Muscle of arm (tissue), 14 donors: ENCODE measurements at places on chromosomes 12 and 14. TPM values are rescaled to one million over a fixed set of nuclear protein-coding genes. Genes with fewer than 3 reads are reported as not detected.

DNA sequence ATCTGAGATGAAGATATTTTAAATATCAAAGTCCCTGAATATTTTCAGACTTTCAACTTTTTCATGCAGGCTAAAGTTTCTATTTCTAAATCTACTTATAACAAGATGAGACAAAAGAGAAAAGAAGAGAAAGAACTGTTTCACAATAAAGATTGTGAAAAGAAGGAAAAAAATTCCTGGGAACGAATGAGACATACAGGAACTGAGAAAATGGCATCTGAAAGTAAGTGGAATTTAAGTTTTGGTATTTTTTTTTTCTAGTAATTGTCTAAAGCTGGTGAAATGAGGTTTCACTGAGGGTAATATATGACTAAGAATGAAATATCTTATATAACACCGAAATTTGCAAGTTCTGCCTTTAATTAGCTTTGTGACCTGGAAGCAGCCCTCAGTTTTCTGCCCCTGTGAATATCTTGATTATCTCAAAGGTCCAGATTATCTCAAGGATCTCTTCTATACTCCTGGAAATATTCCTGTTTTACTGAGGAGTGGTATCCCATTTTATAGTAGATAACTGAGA lies 55.7 kb upstream of the PRPF39 start:
- no peak for DNase-seq

DNA sequence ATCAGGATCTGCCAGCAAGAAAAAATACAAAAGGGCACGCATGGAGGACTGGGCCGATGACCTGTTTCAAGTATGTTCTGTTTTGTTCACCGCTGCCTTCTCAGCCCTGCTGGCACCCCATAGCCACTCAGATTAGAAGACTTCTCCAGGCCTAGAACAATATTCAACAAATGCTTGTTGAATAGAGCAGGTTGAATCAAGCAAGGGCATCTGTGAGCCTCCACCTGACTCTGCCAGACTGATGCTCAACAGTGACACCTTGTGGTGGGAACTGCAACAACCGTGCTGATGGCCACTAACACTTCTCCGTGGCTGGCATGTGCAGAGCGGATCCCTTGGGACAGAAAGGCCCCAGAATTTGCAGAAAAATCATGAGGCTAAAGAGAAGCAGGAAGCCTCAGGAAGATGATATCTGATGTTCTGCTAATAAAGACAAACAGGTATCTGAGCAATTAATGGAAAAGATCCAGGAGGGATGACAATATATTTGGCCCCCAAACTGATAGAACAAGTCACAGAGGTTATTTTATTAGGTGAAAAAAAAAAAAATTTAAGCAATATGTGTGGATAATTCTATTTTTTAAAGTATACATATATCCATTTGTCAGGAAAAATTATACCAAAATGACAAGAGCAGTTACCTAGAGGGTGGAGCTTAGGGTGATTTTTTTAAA lies 114.3 kb downstream of the KSR2 start:
- no peak for DNase-seq

REP15 gene
- 1.8 TPM for polyA plus RNA-seq

NR1H4 gene
- polyA plus RNA-seq: not detected

- DNase-seq: no peak
Measured at GRCh38 chr12:1205512-1206060, 214.6 kb downstream of the ERC1 start.

- DNase-seq: no peak
Measured at GRCh38 chr14:71418532-71419245, 511.4 kb downstream of the PCNX1 start.

DNA sequence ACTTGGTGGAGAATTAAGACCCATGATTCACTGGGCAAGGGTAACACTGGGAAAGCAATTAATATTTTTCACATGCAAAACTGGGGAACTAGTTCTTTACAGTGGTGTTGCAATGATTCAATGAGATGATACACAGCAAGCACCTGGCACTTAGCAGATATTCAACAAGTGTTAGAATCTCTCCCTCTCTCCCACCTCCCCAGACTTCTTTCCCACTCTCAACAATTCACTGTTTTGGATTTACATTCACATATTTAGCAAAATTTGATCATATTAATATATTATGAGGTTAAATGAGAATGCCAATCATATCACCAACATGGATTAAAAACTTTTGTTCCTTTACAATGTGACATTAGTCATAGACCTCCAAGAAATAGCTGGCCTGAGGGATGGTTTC lies 223.1 kb upstream of the GRIP1 start:
- DNase-seq: no peak

KRT6B gene
- not detected for polyA plus RNA-seq

KRT79 gene
- polyA plus RNA-seq: not detected

ADAMTS20 gene
- 0.17 TPM for polyA plus RNA-seq

OR6C76 gene
- polyA plus RNA-seq: not detected

DNA sequence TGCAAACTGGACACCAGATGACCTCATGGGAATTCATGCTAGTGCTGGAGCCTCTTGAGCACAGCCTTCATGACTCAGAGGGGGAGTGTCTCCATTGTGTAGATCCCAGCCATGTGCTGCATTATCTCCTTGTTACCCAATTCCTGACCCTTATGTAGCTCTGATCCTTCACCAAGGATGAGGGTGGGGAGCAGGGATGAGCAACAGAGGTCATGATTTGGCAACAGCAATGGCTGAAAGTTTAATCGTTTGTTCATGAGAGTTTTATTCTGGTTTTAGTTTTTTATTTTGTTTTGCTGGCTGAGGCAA lies 9.5 kb upstream of the BDKRB1 start:
- DNase-seq: no peak

- DNase-seq: no peak
Measured at GRCh38 chr14:24911324-24912109, 138.4 kb downstream of the STXBP6 start.

SLC15A5 gene
- polyA plus RNA-seq: not detected

DNA sequence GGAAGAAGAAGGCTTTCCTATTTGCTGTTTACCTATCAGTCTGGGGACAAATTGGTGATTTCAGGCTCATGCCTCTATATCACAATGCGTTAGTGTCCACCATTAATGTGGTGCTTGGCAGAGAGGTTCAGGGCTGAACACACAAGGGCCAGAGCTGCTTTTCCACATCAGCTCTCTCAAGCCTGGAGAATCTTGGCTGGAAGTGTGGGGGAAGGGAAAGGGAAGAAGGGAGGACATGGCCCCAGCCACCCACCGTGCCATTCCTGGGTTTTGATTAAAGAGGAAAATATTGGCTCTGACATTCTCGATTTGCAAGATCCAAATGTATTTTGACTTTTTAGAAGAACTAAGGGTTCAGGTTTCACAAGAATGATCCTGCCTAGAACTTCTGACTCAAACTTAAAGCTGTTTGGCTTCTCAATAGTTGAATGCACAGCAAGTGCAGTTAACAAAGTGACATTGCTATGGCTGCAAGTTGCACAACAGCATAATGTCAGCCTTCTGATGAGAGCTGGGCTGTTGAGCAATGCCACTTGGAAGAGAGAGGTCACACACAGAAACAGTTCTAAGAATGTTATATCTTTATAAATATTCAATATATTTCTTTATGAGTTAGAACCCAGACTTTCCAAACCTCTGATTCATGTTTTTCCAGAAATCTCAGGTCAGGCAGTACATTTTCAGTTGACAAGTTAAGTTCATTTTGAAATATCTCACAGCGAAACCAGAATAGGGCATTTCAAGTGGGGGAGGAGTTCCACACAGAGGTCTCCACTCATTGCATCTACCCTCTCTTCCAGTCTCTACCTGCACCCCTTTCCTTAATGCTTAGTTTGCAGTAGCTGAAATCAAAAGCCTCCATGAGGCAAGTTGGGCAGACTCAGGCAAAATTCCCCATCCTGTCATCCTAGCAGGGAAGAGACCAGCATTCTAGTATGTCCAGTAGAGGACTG lies 25.3 kb downstream of the IGF1 start:
- DNase-seq: no peak

- no peak for DNase-seq
Measured at GRCh38 chr14:24948261-24948847, 101.6 kb downstream of the STXBP6 start.

DNA sequence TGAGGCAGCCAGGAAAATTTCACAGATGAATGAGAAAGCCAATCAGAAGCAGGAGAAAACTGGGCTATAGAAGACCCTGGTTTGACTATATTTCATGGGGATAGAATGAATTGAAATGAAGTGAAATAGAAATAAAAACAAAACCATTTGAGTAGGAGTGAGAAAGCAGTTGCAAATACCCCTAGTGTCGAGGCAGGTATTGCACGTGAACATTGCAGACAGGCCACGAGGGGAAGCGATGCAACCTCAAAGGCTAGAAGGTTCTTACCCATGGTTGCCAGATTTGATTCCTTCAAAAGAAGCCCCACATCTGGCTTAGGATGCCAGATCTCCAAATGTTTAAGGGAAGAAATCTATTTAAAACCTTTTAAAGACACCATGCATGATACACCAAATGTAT lies 648.9 kb downstream of the VRK1 start:
- DNase-seq: no peak

DNA sequence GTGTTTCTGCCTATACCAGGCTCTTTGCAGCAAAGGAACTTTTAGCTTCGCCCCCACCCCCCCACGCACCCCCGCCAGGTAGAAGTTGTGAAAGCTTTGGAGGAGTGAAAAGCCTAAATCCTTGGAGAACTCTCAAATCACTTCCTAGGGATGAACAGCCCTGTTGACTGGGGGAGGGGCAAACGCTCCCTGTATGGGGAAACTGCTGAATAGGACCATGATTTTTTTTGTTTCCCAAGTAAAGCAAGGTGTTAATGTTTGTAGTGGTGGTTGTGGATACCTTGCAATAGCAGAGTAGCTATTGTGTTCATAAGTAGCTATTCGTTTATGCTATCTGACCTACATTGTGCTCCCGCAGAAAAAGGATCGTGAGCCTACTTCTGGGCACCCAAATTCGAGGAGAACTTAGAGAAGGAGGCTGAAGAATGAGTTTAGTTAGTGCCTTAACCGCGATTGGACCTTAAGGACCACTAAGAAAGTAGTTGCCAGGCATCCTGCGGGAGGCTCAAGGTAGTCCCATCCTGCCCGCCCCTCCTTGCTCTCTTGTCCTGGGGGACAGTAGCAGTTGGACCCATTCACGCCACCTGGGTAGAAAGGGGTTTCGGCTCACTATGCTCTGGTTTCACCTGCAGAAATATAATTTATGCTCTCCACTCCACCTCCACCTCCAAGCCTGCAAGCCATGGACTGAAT lies 901 bp upstream of the NFKBIA start:
- no peak for DNase-seq

- peak; percentile 22 for DNase-seq
Measured at GRCh38 chr14:52052288-52052943, 16.4 kb downstream of the NID2 start.

GDF11 gene
- 19.5 TPM for polyA plus RNA-seq

MYH6 gene
- polyA plus RNA-seq: 5.6 TPM

GDF3 gene
- polyA plus RNA-seq: not detected

C12orf50 gene
- polyA plus RNA-seq: 0.21 TPM

- DNase-seq: no peak
Measured at GRCh38 chr14:92035890-92036289, 4.0 kb downstream of the TRIP11 start.

DNA sequence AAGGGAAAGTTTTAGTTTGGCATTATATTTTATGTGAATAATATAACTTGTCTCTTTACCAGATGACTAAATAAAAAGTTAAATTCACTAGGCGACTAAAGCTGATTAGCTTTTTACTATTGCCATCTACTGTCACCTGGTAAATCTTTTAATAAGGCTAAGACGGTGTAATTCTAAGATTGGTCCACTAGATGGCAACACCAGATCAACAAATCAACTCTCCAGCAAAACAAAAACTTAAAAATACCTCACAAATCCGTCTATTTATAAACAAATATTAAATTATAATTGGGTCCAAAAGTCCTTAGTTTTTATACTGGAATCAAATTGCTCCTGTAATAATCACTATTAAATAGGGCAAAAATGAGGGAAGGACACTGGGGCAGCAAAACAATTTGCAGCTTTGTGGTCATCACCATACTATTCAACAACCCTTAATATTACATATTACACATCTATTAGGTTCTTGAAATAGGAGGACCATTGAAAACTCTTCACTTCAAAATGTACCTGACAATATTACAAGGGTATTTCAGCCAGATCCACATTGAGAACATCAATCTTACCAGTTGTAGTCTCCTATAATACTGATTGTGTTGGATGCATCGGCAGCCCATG lies 47.9 kb downstream of the GALC start:
- DNase-seq: peak; percentile 49

GRCh38 chr12:5008661-5009060 lies 35.0 kb upstream of the KCNA5 start:
- DNase-seq: no peak

- DNase-seq: no peak
Measured at GRCh38 chr14:75254901-75255584, 23.6 kb upstream of the FOS start.

DNA sequence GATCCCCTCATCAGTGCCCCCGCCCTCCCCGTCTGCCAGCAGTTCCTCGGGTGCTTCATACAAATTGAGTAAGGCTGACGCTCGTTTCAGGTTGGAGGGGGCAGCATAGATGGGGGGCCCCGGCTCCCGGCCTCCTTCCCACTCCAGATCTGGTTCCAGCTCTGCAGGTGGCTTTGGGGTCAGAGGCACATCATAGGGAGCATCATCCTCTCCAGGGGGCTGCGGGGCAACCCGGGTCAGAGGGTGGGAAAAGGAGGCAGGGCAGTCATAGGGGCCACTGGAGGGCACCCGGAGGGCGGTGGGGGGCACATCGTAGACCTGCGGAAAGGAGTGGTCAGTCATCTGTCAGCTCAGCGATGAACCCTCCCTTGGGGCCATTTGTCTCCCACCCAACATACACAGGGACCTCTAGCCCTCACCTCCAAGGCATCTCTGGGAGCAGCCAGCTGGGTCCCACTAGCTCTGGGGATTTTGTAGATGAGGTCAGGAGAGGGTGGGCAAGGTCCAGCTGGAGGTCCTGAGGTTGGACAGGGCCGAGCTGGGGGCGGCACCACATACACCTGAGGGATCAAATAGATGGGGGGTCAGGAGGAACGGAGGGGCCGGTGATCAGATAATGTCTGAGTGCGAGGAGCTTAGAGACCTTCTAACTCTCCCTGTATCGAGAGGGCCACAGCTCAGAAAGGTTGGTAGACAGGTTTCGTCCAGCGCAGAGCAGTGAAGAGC lies 5.1 kb downstream of the EFS start:
- no peak for DNase-seq

GYS2 gene
- 0.46 TPM for polyA plus RNA-seq

DNA sequence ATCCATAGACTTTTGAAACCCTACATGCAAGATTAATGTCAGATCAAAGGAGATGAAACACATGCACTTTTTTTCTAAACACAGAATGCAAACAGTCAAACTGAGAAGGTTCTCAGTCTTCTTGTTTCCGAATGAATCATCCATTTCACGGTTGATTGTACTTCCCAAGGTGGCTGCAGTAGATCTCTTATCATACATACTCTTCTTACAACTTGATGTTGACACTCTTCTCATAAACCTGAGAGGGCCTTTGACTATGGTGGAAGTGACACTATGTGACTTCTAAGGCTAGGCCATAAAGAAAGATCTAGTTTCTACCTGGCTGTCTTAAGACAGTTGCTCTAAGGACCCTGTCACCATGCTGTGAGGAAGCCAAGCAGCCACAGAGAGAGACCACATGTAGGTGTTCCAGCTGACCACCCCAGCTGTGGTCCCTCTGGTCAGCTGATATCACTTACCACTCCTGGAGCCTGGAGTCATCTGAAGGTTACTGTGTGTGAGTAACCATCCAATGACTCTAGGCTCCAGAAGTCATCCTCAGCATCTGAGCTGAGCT lies 67.2 kb upstream of the HMGA2 start:
- no peak for DNase-seq
